ENCODE measurements at places on chromosomes 13 and 19.

GRCh38 chr19:41220811-41221210, 1.8 kb downstream of the AXL start:
- no peak for DNase-seq

DNA sequence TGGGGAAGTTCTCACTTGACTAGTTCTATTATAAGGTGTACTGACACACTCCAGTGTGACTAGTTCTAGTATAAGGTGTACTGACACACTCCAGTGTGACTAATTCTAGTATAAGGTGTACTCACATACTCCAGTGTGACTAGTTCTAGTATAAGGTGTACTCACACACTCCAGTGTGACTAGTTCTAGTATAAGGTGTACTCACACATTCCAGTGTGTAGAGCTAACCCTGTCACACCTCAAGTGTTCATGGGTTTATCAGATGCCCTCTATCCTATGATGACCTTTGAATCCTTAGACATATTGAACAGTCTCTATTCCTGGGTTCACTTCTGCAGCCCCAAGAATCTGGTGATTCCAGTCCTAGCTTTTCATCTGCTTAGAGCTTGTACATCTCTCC, 54.6 kb upstream of the MYO16 start:
- no peak for DNase-seq

DNA sequence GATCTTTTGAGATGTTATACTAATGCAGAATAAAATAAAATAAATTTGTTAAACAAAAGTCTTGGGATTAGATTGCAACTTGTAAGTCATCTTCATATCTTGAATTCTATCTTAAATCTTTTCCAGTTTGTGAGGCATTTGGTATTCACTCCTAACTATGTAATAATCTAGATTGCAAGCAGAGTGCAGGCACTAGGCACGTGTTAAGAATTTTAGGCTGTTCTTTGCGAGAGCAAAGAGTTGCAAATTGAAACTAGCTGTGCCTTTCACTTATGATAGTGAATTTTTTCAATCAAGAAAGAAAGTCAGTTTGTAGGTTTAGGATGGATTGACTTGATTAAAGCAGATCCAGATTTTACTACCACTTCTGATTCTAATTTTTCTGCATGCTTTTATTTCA, 264.1 kb upstream of the SPRY2 start:
- DNase-seq = no peak

DNA sequence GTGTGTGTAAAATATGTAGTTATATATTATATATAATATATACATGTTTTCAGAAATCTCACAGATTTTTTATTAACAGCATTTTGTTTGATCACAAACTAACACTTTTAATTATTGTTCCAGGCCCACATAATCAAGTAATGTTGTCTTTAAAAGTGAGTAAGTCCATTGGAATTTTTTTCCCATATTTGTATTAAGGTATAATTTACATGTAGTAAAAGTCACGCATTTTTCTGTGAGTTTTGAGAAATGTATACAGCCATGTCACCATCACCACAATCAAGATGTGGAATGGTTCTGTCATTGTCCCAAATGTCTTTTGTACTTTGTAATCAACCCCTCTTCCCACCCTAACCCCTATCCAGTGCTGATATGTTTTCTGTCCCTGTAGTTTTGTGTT, 120.0 kb upstream of the RFC3 start:
- DNase-seq = no peak

DNA sequence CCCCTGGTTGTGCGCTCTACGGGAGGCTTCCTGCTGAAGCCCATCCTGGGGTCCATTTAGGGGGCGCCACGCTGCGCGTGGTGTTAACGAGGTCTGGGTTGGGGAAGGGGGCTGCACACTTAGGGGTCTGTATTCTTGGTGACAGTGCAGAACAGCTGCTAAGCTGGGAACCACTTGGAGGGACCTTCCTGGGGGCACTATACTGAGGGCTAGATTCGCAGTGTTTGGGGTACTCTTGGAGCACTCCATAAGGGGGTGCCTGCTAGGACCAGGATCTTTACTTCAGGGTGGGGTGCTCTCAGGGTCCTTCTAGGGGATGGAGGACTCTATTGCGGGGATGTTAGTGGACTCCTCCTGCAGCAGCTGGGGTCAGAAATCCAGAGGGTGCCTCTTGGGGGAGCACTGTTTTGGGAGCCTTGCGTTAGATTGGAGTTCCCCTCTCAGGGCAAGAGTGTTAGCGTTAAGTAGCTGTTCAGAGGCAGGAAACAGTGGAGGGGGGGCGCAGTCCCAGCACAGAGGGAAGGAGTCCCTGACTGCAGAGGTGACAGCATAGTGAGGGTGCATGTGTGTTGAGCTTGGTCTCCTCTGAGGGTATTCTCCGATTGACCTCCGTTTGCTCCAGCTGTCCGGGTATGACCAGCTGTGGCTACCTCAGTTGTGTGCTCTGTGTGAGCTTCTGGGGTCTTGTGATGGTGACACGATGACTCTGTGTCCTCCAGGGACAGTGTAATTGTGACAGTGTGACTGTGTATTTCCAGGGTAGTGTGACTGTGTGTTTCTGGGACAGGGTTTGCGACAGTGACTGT, 1.1 kb downstream of the PDE4A start:
- DNase-seq = no peak

- no peak for DNase-seq
These were observed 16.6 kb downstream of the ZNF536 start for GRCh38 chr19:30388819-30389218.

- no peak for DNase-seq
These were observed 133.3 kb downstream of the SOX1 start for GRCh38 chr13:112200200-112200599.

DNA sequence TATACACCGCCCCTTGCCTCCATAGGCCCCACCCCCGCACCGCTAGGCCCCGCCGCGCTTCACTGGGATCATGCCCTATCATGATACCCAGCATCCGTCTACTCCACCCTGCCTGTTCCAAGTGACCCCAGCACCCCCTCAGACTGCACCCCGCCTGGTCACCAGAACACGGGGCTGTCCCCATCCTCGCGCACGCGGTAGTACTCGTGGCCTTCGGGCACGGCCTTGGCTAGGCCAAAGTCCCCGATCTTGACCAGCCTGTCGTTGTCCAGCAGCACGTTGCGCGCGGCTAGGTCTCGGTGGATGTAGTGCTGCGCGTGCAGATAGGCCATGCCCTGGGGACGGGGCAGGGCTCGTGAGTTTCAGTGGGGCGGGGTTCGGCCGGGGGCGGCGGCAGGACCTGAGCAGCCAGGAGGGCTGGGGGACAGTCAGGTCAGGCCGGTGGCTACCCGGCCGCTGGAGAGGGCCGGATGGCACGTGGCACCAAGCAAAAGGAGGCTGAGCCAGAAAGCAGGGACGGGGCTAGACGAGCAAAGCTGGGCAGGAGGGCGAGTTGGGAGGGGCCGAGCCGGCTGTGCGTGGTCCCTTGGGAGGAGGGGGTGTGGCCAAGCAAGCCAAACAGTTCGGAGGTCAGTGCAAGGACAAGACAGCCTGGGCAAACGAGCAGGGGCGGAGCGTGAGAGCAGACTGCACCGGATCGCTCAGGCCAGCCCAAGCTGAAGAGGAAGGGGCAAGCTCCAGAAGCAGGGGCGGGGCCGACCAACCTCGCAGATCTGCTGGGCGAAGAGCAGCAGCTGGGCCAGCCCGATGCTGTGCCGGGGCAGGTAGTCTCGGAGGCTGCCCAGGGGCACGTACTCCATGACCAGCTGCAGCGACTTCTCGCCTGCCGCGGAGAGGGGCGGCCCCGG, 13.6 kb upstream of the ICAM3 start:
- DNase-seq = no peak

- DNase-seq = no peak
These were observed at the start of gene HSD17B14 for GRCh38 chr19:48836089-48837017. Gene HSD17B14, minus strand, starts transcription at chr19:48836491. Its CDS starts 80 bp downstream, at chr19:48836411.

GRCh38 chr19:48319647-48320541, 5.5 kb upstream of the EMP3 start:
- DNase-seq = no peak

DNA sequence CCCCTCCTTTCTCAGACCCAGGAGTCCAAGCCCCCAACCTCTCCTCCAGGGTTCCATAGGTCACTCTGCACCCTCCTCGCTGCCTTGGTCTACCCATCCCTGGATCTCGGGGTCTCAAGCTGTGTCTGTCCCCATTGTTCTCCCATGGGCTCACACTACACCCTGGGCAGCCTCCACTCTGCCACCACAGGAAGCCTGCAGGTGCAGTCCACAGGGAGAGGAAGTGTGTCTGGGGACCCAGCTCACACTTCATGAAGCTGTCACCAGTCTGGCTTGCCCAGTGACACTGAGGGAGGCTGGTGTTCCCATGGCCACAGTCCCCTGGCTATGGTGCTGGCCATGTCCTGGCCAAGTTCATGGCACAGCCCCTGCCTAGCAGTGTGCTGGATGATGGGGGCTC, 5.3 kb downstream of the NECTIN2 start:
- DNase-seq = no peak

- no peak for DNase-seq
These were observed 60.0 kb upstream of the WDFY2 start for GRCh38 chr13:51524312-51524711.

GRCh38 chr13:114230117-114230516, 4.6 kb upstream of the CDC16 start:
- DNase-seq = no peak

DNA sequence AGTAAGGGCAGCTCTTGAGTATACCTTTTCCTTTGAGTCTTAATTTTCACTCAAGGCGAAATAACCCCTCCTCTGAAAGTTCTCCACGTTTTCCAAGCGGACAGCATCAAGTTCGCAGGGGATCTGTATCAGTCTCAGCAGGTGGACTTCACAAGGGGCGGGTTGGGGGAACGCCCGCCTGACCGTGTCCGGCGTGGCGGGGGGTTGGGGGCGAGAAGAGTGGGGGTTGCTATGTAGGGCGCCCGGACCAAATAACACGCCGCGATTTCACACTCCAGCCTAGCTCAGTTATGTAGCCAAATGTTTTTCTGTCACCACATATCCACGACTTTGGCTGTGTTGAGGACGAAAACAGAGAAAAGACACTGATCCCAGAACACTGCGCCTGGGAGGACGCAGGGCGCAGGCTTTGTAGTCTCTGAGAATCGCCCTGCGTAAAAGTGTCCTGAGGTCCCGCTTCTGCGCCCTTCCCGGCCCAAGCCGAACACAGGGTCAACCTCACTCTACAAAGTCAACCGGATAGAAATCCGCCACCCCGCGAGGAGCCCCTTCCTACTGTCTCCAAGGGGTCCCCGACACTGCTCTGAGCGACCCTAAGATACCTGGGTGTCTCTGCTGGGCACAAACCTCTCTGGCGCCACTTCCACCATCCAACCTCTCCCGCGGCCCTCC, 524 bp downstream of the RUBCNL start:
- DNase-seq = no peak

DNA sequence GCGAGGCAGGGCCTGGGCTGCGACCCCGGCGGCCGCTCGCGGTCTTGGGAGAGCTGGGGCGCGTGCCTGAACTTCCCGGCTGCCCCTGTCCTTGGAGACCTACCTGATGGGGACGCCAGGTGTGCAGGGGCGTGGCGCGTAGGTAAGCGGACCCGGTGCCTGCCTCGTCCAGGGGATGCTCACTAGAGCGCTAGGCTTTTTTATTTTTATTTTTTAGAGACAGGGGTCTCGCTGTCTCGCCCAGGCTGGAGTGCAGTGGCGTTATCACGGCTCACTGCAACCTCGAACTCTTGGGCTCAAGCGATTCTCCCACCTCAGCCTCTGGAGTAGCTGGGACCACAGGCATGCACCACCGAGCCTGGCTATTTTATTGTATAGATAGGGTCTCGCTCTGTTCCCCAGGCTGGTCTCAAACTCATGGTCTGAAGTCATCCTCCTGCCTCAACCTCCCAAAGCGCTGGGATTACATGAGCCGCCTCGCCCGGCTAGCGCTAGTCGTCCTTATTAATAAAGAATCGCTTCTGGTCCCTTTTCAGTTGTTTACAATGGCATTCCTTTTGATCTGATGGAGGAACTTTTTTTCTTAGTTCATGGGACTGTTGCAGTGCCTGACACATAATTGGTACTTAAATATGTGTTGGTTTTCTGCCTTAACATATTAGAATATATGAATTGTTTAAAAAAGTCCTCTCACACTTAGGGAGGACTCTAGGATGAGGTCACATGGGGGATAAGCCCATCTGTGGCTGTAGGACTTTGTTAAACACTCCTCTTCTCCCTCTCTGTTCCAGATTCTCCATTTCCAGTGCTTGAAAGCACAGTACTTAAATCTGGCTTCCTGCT, 812 bp downstream of the DPY19L3 start:
- no peak for DNase-seq

GRCh38 chr13:36432106-36432544, at the start of gene CCNA1:
Gene CCNA1, plus strand, starts transcription at chr13:36432495. Its CDS starts 562 bp downstream, at chr13:36433057.
- DNase-seq = no peak
